Femur (tissue), 1 donor: ENCODE measurements at places on chromosomes 11 and 22.

DNA sequence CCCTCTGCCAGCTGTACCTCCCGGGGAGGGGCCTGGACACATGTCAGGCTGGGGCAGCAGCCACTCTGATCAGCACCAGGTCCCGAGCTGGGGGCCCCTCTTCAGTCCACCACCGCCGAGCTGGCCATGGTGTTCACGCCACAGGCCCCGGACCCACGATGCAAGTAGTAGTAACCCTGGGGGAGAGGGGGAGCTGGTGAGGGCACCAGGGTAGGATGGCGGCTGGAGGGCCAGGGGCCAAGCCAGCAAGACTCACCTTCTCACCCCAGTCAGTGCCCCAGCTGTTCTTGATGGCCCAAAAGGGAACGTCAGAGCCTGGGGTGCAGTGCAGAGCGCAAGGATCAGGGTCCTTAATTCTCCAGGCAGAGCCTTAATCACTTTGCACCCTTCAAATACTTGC is 4.6 kb downstream of the CTSF start:
- no peak for DNase-seq

DNA sequence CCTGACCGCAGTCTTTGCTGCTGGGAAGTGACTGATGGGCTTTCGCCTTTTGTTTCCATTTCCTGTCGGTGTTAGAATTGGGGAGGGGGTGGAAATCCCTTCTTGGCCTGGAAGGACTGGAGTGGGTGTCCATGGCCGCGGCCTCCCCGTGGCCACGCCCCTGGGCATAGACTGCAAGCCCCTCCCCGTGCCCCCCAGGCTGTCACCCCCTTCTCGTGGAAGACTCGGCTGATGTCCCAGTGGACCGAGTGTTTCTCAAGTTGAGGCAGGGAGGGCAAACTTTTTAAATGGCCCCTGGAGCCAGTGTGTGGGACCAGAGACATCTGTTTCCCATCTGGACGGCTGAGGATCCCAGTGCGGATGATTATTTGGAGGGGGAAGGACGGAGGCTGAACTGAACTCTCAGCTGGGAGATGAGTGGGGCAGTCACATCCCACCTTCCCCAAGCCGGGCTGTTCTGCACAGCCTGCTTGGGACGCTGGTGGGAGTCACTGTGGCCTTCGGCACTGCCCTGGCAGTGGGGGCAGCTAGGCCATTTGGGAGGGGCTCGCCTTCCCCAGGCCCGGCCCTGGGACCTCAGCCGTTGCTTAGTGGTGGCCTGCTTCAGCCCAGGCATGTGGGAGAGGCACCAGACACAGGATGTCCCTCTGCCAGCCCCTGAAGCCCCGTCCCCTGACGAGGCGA is 1.6 kb downstream of the CD81 start:
- DNase-seq = peak; percentile 78

- no peak for DNase-seq
Observed at GRCh38 chr11:84799112-84799511, 828.0 kb downstream of the DLG2 start.

- no peak for DNase-seq
Observed at GRCh38 chr11:14927146-14927545, 35.1 kb upstream of the CYP2R1 start.

- no peak for DNase-seq
Observed at GRCh38 chr11:70618431-70619101, 220.2 kb downstream of the CTTN start.

GRCh38 chr11:93838967-93839366 is 11.5 kb downstream of the VSTM5 start:
- DNase-seq = no peak

- no peak for DNase-seq
Observed at GRCh38 chr11:11414996-11415395, 61.9 kb upstream of the CSNK2A3 start.

- no peak for DNase-seq
Observed at GRCh38 chr11:104872393-104872792, 25.9 kb downstream of the CASP12 start.

- no peak for DNase-seq
Observed at GRCh38 chr11:2644844-2645778, 54.7 kb downstream of the KCNQ1OT1 start.

DNA sequence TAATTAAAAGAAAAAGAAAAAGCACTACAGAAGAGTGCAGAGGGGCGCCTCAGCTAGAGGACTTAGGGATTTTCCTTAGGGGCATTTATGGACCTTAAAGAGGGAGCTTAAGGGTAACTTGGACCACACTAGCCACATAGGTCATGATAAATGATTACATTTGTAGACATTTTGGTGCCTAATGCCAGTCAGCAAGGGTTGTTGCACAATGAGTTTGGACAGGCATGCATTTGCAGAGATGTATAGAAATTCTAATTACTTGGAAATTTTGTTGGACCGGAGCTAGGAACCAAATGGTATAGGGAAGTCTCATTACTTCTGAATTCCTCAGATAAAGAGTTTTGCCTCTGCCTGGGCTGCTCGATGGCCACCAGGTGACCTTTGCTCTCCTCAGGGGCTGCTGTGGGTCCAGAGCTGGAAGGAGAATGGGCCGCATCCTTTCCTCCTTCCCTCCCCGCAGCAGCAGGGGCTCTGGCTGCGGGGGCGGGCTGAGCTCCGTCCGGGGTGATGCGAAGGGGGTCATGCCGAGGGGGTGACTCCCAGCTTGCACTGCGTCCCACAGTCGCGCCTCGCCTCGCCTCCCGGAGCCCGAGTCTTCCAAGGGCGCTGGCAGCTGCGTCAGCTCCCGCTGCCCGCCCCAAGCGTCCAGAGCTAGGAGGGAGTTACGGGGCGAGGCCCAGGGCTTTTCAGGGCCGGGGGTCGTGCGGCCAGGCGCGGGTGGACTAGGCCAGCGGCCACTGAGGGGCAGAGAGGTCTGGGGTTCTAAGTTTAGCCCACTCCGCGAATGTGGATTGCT is 20.3 kb upstream of the MALAT1 start:
- DNase-seq = peak; percentile 58

DNA sequence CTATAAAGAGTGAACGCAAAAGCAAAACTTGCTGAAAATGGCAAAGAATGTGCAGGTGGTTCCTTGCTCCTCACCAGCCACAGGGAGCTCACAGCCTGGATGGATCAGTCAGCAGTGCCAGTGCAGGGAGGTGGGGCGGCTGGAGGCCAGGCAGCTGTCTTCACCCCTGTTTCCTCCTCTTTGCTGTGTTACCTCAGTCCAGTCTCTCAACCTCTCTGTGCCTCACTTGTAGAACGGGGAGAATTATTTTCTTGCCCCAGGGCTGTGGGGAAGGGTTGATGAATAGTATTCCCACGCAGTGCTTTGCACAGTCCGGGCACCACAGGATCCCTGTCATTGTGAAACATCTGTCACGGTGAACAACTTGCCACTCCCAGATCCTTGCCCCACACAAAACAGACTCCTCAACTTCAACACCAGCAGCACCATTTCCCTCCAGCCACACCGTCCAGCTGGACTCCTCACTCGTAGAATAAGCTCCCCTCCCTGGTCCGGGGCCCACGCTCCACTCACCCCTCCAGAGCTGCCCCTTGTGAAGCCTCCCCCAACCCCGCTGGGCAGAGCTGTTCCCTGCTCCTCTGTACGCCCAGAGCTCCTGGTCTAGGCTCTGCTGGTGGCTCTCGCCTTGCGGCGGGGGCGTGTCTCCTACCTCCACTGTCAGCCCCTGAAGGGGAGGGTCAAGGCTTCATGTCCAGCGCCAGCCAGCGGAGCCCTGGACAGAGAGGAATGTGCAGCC is 27.7 kb downstream of the MPPED1 start:
- no peak for DNase-seq

DNA sequence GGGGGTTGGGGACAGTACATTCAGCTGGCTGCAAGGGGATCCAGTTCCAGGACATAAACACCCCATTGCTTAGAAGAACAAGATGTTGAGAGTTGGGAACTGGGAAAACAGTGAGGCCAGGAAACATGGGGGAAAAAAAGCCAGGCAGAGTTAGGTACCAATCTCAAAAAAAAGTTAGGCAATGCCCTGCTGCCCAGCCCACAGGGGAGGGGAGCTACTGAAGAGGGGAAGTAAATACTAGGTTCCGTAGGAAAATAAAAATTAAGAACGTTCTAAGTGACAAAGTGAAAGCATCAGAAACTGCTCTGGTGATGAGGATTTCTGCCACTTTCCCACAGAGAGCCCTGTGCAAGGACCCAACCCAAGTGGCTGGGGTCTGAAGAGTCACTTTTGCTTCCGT is 12.0 kb downstream of the SPTBN2 start:
- no peak for DNase-seq

DNA sequence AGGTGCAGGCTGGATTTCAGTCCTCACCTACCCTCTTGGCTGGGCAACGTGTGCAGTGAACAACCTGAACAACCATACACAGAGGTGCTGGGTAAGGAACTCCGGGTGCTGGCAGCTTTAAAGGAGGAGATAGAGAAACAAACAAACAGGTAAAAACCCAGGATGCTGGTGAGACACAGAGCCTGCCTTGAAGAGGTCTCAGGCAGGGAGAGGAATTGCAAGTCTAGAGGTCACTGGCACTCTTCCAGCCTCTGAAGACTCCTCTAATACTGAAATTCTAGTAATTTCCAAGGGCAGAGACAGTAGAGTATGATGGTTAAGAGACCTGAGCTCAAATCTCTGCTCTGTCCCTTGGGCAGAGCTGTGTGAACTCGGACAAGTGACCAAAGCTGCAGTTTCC is 192.5 kb downstream of the CEP164 start:
- no peak for DNase-seq

GRCh38 chr11:117944554-117944953 is 15.4 kb upstream of the TMPRSS13 start:
- DNase-seq = no peak

DNA sequence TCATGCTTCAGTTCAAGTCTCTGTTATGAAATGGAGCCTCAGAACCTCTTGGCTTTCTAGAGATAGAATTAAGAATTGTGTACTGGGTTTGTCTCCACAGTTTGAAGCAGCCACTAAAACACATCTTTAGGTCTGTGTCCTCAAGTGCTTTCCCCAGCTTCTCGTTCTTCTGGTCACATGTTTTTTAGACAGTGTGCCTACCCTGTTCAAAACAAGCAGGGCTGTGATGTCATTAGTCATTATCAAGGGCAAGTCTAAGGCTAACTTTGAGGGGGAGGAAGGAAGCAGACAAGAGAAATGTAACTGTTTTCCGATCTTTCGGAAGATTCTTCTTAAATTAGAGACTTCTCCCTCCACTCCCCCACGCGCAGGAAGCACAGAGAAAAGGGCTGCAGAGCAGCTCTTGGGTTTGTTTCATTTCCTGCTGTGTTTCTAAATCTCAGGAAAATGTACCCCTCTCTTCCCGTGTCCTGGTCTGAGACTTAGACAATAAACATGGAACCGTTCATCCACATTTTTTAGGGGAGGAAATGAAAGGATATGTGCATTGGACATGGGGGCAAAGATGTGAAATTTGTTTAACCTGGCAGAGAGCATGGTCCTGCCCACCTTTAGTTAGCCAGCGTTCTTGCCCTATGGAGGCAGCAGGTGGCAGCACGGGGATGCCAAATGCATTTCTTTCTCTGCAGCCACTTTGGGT is 3.1 kb downstream of the AKIP1 start:
- peak; percentile 57 for DNase-seq

GRCh38 chr22:24444251-24444650 is 16.9 kb downstream of the ADORA2A start:
- no peak for DNase-seq

DNA sequence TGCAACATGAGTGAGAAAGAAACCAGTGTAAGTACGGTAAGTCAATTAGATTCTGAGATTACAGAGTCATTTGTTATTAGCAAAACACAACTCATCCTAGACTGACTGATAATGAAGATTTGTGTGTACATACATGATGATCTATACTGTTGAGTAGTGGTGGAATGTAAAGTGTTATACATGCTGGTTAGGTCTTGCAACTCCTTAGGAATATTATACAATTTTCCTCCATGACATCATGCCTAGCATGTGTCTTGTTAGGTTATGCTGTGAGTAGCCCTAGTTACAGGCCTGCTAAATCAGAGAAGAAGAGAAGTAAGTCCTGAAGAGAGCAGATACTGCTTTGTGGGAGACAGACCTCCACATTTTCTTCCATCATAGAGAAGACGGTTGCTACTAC is 880.6 kb downstream of the LUZP2 start:
- DNase-seq = no peak

GRCh38 chr22:34579519-34579918 is 486.4 kb upstream of the ISX start:
- DNase-seq = no peak

DNA sequence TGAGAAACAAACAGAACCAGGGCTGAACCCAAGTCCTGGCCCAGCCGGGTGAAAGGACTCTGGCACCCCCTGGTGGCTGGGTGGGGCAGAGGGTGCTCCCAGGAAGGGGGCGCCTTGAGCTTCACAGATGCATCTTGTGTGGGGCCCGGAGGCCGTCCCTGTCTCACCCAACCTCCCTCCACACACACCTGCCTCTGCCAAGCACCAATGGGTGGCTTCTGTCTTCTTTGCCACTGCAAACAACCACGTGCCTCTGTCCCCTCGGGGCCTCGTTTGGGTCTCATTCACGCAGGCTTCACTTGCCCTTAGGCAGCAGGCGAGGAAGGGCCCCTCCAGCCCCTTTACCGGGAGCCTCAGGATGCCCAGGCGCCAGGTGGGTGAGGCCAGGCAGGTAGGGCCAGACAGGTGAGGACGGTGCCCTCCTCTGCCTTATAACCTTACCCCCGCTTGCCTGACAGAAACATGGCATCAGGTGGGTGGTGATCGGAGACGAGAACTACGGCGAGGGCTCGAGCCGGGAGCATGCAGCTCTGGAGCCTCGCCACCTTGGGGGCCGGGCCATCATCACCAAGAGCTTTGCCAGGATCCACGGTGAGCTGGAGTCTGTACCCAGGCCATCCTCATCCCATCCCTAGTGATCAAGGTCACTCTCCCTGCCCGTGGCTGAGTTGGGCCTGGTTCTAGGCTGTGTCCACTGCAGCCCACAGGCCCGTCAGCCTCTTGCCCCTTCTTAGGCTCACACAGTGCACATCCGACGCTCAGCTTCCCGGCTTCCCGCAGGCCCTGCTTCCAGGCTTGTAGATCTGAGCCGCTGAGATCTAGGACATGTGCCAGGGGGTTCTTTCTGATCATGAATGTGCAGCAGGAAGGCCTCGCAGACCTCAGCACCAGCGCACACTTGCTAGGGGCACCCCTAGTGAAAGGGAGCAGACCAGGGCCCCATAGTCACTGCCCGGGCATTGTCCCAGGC is 17.2 kb downstream of the POLR3H start:
- no peak for DNase-seq

DNA sequence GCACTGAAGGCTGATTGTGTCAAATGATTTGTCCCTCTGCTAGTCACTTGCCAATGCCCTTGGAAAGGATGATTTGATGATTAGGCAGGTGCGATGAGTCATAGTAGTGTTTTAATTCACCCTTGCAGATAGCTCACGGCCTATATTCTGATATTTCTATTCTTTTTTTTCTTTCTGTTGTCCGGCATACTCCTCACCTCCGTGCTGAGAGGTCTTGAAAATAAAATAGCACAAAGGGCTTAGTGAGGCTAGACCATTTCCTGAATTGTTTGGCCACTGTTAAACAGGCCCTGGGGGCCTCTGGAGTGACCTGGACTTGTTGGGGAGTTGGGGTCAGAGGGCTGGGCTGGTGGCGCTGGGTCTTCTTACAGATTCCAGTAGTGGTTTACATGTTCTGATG is 99.8 kb downstream of the ZBTB16 start:
- DNase-seq = no peak
